Left renal pelvis (tissue), 4 donors: ENCODE measurements at places on chromosomes 5 and 9.

DNA sequence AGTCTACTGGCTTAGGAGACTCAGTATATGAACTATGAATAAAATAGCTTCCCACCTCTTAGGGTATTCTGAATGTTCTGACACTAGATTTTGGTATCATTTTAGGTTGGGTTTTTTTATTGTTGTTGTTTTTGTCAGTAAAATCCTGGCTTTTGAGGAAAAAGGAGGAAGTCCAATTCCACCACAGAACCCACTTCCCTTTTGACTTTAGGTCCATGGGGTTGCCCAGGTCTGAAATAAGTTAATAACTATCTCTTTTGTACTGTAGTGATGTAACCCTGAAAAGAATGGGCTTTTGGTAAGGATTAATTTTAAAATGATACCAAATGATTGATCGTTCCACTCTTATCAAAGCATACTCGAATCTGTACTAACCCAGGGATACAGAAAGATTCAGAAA lies 29.1 kb upstream of the IL12B start:
- DNase-seq = no peak

GRCh38 chr9:38362852-38363588 lies 29.5 kb upstream of the ALDH1B1 start:
- no peak for DNase-seq

DNA sequence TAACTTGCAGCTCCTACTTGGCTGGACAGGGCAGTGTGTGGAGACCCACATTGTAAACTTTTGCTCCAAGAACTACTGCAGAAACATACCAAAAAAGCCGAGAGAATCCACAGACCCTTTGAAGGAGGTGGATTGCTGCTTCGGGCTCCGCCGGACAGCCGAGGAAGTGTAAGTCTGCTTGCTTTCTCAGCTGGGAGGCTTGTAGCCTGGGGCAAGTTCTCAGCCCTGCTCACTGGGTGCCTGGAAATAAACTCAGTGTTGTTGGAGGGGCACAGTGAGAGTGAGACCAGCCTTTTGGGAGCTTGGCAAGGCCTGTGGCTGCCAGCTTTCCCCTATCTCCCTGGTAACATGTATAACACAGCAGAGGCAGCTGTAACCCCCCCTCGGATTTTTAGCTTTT lies 215.6 kb downstream of the SYK start:
- no peak for DNase-seq

DNA sequence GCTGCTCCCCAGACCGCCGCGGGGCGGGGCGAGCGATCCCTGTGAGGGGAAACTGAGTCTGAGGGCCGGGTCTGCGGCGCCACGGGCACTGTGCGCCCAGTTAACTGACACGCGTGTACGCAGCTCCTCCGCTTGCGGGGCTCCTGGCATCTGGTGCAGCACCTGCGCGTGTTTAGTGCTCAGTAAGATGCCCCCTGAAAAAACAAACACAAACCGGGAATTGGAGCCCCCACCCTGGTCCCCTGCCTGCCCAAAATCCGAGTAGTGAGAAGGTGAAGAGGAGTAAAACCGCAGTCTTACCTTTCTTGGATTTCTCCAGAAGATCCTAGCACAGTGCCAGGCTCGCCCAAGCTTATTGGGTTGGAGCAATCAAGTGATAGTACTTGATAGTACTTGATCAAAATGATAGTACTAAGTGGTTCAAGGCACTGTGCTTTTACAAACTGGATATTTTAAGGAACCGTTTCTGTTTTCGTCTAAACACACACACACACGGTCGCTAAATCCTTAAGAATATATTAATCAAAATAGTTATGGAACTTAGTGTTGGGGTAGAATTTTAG lies 2.7 kb upstream of the TRAF1 start:
- no peak for DNase-seq

GRCh38 chr9:126722922-126723806 lies 81.7 kb upstream of the ZBTB43 start:
- no peak for DNase-seq
